Stimulated activated CD4-positive, alpha-beta T cell treated with anti-CD3 and anti-CD28 coated beads, Interleukin-15, amount 100 ng/mL, for 24 hours (primary cell): ENCODE measurements at places on chromosomes 2 and 18.

- DNase-seq = no peak
Measured at GRCh38 chr2:45233301-45233700, 224.0 kb upstream of the SIX2 start.

GRCh38 chr2:179243046-179243445 lies 21.6 kb downstream of the SESTD1 start:
- DNase-seq = no peak

DNA sequence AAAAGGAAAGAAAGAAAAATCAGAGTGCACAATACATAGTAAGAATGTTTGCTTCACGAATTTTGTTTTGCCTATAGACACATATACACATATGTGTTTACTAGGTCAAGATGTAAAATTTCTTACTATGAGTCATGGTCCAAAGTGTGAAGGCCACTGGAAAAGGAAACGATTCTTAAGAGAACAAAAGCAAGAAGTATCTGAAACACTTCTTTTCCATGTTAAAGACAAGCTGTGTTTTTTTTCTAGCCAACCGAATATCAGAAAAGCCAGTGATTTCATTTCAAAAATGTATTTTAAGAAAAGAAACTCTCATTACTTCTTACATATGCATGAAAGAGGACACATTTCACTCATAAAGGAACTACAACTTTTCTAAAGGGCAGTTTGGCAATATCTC lies 24.9 kb downstream of the PECR start:
- no peak for DNase-seq

GRCh38 chr2:182893666-182894065 lies 27.2 kb upstream of the FRZB start:
- no peak for DNase-seq

DNA sequence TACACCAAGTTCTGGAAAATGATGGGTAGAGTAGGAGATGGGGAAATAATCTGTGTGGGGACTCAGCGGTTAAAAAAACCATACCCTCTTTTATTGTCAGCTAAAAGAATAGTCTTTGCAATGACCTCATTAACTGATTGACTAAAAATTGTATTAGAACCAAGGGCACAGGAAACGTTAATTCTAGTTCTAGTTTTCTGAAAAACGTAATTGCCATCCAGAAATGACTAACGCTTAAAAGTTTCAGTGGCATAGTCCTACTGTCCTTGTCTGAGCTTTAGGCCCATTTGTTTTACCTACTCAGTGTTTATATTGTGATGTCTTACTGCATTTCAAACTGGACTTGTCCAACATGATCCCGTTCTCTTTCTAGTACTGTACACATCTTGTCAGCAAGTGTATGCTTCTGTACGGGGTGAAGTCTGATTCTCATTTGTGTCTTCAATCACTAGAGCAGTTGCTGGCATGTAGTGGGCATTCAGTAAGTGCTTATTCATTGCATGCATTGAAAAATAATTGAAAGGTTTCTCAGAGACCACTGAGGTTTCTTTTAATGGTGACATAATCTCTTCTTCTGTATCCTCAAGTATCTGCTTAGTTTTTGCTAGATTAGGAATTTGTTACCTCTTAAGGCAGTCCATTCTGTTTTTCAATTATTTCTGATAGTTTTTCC lies 81.5 kb downstream of the ZNF407 start:
- DNase-seq = no peak

- no peak for DNase-seq
Measured at GRCh38 chr2:169806586-169806985, 7.9 kb downstream of the SSB start.
